M059J (cell line): ENCODE measurements at places on chromosomes 11 and 22. TPM values are rescaled to one million over a fixed set of nuclear protein-coding genes. Genes with fewer than 3 reads are reported as not detected.

SERPIND1 gene
- total RNA-seq = not detected in 2 replicates

RIC3 gene
- 0.32 TPM in 1 of 2 replicates, not detected in the other for total RNA-seq

ANGPTL5 gene
- total RNA-seq = not detected in 2 replicates

DNA sequence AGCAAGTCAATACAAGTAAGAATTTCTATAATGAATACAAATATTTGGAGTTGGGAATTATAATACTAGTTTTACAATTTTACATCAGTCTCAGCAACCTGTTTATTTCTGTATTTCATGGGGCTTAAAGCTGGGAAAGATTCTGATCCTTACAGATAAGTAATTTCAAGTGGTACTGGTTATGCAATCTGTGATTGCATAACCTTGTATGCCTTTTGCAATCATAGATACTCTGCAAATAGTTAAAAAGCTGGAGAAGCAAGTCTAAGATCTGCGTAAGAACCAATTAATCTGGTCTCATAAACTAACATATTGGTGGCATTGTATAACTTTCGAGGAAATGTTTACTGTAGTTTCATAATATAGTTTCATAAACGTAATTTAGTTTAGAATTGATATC is 198.3 kb upstream of the PGR start:
- DNase-seq = no peak

DNA sequence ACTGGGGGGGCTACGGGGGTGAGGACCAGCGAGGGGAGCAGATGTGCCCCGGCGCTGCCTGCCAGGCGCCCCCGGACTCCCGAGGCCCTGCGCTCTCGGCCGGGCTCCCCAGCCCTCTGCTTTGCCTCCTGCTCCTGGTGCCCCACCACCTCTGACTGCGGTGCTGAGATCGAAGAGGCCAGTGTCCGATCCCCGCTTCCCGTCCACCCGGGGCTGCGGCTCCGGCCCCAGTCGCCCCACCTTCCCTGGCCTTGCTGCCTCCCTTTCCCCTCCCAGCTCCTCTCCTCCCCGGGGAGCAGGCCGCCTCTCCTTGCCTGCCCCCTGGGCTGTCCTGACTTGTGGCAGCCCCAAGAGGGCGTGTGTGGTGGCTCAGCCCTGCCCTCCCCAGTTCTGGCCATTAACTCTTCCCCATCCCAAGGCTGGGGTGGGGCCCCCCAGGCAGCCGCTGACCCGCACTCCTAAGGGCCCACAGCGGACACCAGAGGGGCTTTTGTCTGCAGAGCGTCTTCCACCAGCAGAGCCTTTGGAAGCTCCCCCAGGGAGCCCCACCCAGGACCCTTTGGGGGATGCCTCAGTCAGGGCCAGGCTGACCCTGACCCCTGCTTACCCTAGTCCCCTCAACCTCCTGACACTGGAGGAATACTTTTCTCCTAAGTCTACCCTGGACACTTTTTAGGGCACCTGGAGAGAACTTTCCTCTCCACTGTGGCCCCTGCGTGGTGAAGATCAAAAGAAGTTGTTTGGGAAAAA is 16.6 kb downstream of the RTN4RL2 start:
- DNase-seq = peak; percentile 69

- DNase-seq = no peak
Observed at GRCh38 chr11:126888115-126888712, 112.4 kb downstream of the KIRREL3 start.

- no peak for DNase-seq
Observed at GRCh38 chr11:70688142-70688541, 289.8 kb downstream of the CTTN start.

DNA sequence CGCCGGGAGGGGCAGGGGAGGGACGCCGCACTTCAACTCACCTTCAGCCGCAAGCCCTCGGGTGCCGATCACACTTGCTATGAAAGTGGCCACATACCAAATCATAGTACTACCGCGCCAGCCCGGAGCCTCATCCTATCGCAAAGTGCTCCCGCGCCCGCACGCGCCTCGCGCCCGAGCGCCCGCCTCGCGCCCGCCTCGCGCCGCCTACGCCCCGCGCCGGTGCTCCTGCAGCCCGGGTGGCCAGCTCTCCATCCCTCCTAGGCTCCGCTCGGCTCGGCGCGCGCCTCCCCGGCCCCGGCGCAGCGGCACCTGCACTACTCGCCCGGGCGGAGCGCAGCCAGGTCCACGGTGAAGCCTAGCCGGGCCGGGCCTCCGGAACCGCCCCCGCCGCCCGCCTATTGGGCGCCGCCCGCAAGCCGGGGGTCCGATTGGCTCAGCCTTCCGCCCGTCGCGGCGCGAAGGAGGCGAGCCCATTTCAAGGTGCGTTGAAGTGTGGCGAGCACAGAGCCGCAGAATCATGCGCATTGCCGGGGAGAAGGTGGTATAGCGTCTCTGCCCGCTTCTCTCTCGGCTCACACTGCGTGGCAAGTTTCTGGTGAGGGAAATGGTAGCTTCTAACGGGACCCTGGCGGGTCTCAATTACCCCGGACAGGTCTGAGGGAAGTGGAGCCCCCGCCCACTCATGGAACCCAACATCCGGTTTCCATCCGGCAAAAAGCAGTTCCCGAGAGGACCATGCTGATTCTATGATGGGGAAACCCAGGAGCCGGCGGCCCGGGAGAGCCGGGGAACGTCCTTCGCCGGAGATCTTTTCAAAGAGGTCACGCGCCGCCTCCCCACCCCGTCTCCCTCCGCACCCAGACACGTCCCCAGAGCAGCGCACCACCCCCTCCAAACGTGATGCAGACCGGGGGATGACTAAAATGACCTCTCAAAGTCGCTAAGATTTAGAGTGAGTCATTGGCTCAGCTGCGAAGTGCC is at the start of gene IGSF9B:
Gene IGSF9B, minus strand, starts transcription at position 319 of the 984 bp plus-strand sequence. Its CDS starts 214 bp downstream, at position 105.
- peak; percentile 71 for DNase-seq

DNA sequence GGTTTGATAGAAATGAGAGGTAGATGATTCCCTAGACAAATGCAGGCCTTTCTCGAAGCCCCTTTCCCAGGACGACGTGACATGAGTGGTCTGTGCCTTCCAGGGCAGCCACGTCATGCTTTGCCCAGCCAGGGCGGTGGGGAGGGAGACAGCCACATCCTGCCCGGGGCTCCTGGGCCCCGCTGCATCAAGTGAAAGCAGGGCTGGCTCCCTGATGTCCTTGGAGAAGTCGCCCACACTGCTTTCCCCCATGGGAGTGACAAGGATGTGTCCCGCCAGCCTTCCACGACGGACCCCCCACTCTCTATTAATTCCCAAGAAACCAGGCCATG is 13.2 kb downstream of the PPARA start:
- DNase-seq = no peak

DNA sequence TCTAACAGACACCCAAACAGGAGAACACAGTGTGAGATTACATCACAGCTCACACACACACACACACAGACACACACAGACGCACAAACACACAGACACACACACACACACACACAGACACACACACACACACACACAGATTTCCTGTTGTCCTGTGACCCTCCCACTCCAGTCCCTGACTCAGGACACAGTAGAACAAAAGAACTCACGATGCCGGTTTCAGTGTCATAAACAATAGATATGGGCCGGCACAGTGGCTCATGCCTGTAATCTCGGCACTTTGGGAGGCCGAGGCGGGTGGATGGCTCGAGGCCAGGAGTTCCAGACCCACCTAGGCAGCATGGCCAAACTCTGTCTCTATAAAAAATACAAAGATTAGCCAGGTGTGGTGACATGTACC is 13.8 kb upstream of the KAT5 start:
- DNase-seq = no peak

GRCh38 chr11:66346476-66347424 is 679 bp downstream of the B4GAT1 start:
- DNase-seq = no peak

- no peak for DNase-seq
Observed at GRCh38 chr22:16804882-16805281, 20.3 kb downstream of the XKR3 start.

DNA sequence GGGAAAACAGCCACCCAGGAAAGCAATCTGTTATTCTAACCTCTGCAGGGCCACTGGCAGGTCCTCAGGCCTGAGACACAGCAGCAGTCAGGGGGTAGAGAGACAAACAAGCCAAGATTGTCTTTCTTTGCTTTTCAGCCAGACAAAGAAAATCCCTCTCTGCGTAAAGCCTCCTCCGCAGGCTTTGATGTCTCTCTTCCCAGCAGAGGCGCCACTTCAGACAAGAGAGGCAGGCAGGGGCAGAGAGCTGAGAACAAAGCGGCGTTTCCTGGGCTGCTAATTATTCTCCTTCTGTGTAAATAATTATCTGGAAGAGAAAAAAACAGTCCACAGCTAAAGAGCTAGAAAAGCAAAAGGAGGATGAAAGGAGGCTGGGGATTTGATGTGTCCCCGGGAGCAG is 102.7 kb upstream of the SEZ6L start:
- DNase-seq = no peak

DNA sequence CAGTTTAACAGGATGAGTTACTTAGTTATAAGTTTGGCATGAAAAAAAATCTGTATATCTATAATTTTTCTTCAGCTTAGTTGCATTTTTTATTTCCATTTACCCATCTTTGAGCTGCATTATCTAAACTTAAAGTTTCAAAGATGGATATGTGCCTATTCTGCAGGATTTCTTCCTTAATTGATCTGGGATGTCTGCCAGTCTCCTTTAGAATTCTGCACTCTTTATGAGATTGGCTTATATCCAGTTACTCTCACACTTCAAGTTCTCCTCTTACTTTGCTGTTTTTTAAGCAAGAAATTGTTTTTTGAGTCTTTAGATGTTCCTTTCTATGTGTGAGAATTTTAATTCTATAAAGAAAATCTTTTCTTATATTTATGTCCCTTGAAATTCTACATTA is 5.1 kb upstream of the PDGFD start:
- no peak for DNase-seq
